ENCODE measurements at places on chromosomes 16 and 17.

DNA sequence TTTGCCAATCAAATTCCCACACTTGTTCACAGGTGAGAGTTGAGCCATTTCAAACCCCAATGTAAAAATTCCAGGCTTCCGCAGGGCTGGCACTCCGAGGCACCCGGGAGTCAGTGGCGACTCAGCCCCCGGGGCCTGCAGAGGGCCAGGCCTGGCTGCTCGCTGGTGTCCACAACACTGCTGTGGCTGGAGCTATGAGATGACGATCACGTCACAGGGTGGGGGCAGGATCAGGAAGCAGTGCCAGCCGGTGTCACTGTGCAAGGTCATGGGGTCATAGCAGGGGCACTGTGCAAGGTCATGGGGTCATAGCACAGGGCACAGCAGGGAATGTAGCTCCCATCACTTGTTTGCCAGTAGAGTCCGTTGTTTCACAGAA lies 7.8 kb downstream of the VPS4A start:
- no peak for DNase-seq

DNA sequence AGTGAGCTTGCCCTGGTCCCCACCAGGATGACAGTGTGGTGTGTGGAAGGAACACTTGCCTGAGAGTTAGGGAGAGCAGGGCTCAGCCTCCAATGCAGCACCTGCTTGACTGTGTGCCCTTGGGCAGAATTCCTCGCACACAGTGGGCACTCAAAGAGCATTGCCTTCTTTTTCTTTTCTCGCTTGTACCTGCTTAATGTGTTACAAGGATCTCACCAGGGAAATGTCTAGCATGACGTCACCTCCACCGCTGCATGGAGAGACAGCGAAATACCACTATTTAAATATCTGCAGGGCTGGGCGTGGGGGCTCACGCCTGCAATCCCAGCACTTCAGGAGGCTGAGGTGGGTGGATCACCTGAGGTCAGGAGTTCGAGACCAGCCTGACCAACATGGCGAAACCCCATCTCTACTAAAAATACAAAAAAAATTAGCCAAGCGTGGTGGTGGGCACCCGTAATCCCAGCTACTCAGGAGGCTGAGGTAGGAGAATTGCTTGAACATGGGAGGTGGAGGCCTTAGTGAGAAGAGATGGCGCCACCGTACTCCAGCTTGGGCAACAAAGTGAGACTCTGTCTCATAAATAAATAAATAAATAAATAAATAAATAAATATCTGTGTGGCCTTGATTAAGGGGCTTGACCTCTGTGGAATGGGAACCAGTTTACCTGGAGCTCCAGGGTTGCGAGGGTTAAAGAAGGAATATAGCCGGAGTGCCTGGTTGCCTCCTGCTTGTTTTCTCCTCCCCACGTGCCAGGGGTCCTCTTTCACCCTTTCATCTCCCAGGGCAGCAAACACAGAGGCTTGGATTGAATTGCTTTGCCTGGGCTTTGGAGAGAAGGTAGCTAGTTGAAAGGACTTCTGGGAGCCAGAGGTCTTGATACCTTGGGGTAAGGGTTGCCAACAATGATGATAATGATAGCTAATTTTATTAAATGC lies 16.3 kb downstream of the SNX29 start:
- no peak for DNase-seq

GRCh38 chr16:23060458-23061320 lies 88.6 kb downstream of the USP31 start:
- no peak for DNase-seq

DNA sequence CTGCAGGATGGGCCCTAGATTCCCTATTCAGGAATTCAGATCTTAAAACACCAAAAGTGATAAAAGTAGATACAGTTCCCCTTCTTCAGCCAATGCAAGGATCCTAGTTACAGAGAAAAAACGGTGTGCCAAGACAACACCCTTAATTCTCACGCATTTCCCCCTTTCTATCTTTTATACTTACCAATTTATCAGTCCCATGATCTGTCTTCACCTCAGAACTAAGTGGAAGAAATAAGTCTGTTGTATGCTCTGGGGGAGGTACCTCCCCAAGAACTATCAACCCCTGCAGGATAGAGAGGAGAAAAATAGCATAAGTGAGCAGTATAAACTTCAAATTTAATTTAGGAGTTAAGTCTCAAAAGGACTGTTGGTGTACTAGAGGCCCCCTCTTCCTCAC lies 83.2 kb downstream of the STH start:
- DNase-seq, result no peak
